Esophagus squamous epithelium (tissue), 5 donors: ENCODE measurements at places on chromosomes 4 and X.

DNA sequence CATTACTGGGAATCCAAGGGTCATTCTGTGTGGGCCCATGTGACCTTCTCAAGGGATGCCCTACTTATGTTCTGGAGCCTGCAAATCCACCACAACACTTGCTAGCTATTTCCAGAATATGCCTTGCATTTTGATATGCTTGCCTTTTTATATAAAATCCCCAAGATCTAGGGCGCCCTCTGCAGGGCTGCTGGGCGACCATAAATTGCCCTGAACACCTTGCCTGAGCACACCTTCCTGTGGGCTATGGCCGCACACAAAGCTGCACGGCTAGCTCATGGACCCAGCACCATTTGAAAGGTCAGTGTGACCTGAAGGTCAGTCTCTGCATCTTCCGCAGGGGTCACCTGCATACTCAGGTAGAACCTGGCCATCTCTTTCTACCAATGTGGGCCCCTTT, 311.7 kb downstream of the NLGN4X start:
- no peak for DNase-seq

DNA sequence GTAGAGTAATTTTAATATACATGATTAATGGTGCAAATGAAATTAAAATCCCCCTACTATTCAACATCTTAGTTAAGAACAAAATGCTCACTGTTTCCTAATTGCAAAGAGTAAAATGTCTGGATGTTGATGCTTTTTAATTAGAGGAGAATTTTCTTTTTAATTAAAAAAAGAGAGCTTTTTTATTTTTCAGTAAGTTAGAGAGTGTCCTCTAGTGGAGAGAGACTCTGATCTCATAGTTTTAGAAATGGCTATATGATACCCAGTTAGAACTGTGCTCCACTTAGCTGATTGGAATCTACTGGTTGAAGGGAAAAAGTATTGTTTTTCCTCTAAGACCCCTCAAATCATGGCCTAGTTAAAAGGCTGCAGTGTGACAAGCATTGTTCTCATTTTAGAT, 312.0 kb upstream of the MAGEB2 start:
- DNase-seq = no peak

DNA sequence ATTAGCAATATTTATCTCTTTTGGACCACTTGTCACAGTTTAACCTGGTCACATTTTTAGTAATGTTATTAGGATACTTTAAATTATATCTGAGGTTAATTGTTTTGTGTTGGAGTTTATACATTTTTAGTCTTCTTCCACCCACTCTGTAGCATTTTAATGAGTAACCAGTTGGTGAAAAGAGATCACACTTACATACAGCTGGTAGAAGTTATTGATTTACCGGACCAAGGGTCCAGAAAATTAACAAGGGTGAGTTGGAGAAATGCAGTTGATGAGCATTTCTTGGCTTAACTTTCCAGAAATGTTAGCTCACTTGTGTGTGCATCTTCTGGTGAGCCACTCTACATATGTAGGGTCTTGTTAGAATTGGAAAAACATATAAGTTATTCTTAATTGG, 219.6 kb downstream of the GRXCR1 start:
- DNase-seq = no peak

DNA sequence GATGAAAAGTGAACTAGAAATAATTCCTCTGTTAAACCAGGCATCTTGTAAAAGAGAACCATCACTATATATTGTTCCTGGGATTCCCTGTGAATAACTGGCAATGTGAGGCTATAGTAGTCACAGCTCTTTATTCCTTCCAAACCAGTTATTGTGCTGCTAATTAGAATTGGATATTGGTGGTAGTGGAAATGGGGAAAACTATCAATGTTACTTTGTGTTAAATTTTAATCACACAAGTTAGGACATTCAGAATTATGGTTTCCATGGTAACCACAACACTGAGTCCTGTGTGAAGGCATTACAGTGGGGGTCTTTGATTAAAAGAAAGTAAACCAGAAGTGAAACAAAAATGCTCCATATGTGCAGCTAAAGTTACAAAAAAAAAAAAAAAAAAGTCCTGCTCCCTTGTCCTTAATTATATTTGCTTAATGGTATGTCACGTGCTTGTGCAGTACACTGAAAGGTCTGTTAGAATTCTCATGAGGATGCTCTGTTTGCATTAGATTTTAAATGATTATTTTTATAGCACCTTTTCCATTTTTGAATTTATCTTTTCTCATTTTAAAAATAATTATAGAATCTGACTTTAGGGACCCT, 200.4 kb downstream of the ADGRL3 start:
- DNase-seq = no peak

- no peak for DNase-seq
Observed at GRCh38 chrX:101550751-101551379, 518 bp downstream of the ARMCX1 start.
